ENCODE measurements at places on chromosomes 4 and X.
A peak's percentile ranks its signal among the peaks of the same experiment; 100 is the strongest.

GRCh38 chr4:2843941-2844584, 419 bp downstream of the ADD1 start:
- no peak for DNase-seq

GRCh38 chrX:68098431-68098830, 334.9 kb downstream of the OPHN1 start:
- DNase-seq, result no peak

DNA sequence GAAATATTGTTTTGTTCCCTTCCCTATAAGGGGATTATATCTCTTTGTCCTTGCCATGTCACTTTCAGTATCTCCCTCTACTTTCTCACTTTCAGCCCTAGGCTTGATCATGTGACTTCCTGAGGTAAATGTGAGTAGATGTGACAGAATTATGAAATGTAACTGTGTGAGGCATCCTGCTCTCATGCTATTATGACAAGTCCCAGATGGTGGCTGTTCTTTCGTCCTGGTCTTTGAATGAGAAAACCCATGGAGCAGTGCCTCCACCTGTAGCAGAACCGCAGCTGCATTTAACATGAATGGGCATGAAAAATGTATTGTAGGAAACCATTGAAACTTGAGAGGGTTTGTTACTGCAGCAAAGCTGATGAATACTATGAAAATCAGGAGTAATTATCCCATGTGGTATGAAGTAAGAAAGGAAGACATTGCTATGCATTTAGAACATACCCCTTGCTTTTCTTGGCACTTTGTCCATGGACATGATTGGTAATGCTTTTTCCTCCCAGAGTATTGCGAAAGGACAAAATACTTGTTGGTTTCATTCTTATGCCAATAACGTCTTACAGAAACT, 202.2 kb upstream of the GPRIN3 start:
- no peak for DNase-seq

- DNase-seq, result no peak
Observed at GRCh38 chr4:138405466-138405891, 163.3 kb upstream of the SLC7A11 start.

- no peak for DNase-seq
Observed at GRCh38 chr4:123589301-123589700, 192.7 kb downstream of the SPRY1 start.

GRCh38 chr4:5037553-5038551, 13.4 kb upstream of the STK32B start:
- DNase-seq, result peak; percentile 83

DNA sequence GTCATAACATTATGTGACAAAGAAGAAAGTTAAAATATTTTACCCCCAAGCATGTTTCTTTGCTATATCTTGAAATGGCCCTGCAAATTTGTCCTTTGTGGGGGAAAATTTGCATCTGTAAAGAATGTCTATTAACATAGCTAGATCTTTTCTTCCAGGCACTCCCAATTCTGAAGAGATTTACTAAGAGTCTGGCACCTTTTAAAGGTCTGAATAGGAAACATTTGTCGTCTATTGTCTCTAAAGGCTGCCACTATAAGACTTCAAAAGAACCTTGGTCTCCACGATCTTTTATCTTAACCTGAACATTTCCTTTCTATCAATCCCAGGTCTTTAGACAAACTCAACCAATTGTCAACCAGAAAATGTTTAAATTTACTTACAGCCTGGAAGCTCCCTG, 128.6 kb upstream of the VCX start:
- no peak for DNase-seq

DNA sequence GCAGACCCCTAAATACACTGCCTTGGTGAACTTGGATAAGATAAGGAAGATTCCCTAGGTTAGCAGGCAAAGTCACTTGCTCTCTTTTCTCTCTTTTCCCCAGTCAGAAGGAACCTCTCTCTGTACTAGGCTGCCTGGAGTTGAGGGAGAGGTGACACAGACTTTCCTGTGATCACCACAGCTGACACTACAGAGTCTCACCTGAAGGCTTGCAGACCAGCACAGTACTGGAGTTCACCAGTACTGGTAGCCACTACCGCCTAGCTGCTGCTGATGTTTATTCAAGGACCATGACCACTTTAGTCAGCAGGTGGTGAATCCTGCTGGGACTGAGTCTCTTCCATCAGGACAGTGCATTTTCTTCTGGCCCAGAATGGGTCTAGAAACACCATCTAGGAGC, 63.3 kb downstream of the PTPN13 start:
- no peak for DNase-seq

DNA sequence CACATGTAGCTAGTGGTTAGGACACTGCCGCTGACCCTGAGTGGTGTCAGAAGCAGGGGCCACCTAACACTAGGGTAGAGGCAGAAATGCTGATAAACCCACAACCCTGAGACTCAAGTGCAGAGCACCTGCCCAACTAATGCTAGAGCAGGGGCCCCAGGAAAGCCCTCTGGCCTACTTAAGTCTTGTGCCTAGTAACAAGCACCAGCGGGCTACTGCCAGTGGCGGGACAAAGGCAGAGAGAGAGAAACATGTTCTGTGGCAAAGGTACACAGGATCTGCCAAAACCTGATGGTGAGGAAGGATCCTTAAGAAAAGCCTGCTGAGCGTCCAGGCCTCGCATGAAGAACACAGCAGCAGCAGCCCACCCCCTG, 172.4 kb downstream of the PRDM5 start:
- no peak for DNase-seq

- no peak for DNase-seq
Observed at GRCh38 chr4:43718369-43718768, 730.2 kb downstream of the KCTD8 start.

- DNase-seq, result no peak
Observed at GRCh38 chrX:42976746-42977366, 198.9 kb upstream of the PPP1R2C start.

DNA sequence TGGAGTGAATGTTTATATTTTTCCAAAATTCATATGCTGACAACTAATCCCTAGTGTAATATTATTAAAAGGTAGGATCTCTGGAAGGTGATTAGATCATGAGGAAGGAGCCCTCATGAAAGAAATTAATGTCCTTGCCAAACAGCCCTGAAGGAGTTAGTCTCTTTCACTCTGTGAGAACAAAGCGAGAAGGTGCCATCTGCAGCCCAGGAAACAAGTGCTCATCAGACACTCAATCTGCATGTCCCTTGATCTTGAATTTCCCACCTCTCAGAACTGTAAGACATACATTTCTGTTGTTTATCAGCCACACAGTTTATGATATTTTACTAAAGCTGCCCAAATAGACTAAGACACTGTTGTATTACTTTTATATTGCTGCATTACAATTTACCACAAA, 1283.4 kb downstream of the PCDH7 start:
- no peak for DNase-seq

GRCh38 chrX:85365370-85365995, 14.0 kb downstream of the POF1B start:
- DNase-seq, result no peak

DNA sequence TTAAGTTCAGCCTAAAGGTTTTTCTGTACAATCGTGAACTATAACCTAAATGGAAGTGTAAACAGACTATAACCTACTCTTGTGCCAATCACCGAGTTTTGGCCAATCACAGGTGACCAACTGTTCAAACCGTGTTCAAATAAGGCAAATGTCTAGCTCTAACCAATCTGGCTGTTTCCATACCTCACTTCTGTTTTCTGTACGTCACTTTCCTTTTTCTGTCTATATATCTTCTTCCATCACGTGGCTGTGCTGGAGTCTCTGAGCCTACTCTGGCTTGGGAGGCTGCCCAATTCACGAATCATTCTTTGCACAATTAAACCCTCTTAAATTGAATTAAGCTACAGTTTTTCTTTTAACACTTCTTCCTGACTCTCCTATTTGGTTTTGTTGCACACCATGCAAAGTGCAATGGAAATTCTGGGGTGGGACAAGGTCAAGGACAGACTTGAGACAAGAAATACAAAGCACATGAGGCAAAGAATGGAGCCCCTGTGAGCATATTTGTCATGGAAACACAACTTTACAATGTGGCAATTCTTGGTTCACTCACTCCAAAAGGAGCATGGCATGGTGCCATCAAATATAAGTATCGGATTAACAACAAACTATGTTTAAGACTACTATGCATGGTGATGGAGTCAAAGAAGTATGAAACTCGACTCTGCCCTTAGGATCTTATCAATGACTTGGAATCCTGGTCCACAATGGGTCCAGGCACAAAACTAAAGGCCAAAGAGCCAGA, 115.7 kb upstream of the FAM9B start:
- DNase-seq, result no peak

- no peak for DNase-seq
Observed at GRCh38 chr4:74456056-74456744, 11.3 kb downstream of the AREG start.

DNA sequence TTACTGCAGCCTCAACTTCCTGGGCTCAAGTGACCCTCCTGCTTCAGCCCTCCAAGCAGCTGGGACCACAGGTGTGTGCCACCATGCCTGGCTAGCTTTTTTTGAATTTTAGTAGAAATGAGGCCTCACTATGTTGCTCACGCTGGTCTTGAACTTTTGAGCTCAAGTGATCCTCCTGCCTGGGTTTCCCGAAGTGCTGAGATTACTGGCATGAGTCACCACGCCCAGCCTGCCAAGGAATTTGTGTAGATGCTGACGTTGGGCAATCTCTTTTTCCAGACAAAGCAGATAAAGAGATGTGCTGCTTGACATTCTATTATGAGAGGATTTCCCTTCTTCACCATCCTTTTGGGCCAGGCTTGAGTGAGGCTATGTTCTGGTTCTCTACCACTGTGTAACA, 254.5 kb upstream of the RPS6KA3 start:
- DNase-seq, result no peak
